Daoy (cell line): ENCODE measurements at places on chromosomes 11 and 22. TPM values are rescaled to one million over a fixed set of nuclear protein-coding genes. Genes with fewer than 3 reads are reported as not detected.

DNA sequence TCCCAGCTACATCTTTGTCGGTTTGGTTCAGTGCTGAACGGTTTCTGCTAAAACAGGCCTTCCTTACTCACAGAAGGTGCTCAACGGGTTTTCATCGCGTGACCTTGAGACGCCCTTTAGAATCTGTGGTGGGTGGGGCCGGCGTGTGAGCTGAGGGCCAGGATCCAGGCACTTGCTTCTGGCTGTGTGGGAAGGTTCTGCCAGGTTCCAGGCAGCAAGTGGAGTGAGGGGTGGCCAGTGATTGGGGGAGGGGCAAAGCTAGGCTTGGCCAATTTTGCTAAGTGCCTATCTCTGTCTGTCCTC is 35.2 kb downstream of the KCNJ4 start:
- DNase-seq: no peak

DNA sequence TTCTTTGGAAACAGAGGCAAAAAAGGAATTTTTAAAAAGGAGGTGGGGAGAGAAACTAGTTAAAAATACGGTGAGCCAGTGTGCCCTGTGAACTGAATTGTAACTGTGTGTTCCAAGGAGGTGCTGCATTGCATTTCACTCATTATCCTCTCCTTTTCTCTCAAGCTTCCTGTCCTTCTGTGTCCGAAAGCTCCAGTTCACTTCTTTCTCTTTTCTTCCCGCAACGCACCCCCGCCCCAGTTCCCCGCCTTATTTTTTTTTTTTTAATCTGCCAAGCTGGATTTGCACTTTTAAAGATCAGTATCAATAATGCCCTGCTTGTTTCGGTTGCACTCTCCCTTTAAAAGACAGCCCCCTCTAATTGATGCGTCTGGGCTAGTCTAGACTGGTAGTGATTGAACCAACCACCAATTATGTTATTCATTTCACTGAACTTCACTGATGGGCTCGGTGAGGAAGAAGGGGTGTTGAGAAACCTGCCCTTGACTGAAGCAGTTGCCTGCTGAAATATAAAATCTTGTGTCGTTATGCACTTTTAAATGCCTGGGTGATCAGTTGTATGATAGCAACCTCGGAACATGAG is 18.5 kb downstream of the BLID start:
- no peak for DNase-seq

GRCh38 chr22:22888571-22889353 is 1.1 kb downstream of the IGLL5 start:
- DNase-seq: no peak

FAM111B gene
- total RNA-seq: 24.1 and 32.3 TPM in 2 replicates

TRPM5 gene
- 0.11 TPM in 1 of 2 replicates, not detected in the other for total RNA-seq

DNA sequence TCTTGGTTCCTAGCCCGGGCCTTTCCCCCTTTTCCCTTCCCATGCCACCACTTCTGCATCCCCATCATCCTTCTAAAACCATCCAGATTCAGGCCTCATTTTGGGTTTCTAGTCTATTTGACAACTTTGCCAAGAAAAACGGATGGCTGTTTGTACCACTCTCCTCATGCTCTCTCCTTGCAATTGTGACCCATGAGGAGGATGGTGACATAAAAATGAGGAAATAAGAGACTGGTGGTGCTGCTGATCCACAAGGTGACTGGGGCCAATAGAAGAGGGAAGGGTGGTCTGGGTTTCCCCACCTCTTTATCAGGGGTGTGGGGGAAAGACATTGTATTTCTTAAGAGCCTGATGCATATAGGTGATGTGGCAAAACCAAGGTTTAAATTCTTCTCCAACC is 1.0 kb downstream of the MS4A4A start:
- DNase-seq: no peak

MACROD1 gene
- 19.4 and 47.1 TPM in 2 replicates for total RNA-seq

C11orf42 gene
- not detected in 2 replicates for total RNA-seq

DNA sequence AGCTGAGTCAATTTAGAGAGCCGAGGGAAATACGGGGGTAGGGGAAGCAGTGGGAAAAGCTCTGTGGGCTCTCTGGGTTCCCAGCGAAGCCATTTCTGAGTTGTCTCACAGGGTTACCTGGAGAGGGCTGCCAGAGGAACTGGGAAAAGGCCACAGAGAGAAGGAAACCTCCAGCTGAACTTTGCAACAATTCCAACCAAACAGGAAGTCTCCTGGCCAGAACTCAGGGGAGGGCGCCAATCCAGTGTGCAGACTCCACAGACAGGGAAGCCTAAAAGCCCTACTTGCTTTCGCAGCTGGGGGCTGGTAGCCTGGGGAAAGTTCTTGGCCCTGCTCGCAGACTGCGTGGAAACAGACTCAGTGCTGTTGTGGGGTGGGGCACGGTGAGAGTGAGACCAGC is 23.1 kb upstream of the GNAZ start:
- no peak for DNase-seq

- no peak for DNase-seq
Measured at GRCh38 chr22:39777716-39778454, 115.7 kb downstream of the ENTHD1 start.

GRCh38 chr11:103537904-103538502 is 428.8 kb downstream of the DYNC2H1 start:
- no peak for DNase-seq

MS4A6E gene
- not detected in 2 replicates for total RNA-seq

GRCh38 chr11:107457205-107457557 is 444 bp downstream of the CWF19L2 start:
- DNase-seq: peak; percentile 11

DNA sequence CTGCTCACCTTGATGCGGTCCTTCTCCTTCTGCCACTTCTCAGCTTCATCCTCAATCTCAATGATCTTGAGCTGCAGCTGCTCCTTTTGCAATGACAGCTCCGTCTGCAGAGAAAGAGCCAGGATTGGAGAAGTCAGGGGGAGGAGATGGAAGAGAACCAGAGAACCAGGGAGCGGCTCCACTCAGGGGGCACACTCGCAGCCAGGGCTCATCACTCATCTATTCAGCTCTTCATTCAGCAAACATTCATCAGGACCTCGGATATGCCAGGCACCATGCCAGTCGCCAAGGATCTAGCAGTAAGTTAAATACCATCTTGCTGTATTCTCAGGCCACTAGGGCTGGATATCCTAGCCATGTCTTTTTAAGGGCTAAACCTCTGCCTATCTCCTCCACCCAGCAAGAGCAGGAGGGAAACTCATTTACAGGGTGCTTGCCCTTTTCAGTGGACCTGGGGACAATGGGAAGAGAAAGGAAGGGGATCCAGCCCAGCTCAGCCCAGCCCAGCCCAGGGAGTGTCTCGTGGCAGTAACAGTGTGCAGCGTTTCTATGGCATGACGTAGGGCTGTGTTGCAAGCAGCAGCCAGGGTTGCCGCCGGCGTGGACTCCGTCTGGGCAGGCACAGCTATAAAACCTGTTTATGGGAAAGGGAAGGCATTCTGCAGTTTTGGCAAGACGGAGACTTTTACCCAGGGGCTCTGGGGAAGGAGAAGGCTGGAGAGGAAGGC is 9.4 kb downstream of the TRIM29 start:
- peak; percentile 39 for DNase-seq

CCDC87 gene
- total RNA-seq: 0.27 TPM in 1 of 2 replicates, not detected in the other

DNA sequence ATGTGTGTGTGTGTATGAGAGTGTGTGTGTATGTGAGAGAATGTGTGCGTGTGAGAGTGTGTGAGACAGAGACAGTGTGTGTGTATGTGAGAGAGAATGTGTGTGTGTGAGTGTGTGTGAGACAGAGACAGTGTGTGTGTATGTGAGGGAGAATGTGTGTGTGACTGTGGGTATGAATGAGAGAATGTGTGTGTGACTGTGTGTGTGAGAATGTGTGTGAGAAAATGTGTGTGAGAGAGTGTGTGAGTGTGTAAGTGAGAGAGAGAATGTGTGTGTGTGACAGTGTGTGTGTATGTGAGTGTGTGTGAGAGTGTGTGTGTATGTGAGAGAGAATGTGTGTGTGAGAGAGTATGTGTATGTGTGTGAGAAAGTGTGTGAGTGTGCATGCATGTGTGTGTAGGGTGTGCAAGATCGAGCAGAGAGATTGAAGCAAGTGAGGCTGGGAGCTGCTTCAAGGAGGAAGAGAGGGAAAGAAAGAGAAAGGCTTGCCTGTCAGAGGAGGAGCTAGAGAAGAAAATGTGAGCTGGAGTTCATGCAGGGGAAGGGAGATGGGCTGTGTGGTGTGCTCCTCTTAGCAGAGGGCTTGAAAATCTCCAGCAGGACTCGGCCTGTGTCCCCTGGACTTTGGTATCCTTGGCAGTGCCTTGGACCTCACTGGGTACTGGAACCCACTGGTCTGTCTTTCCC is 27.7 kb upstream of the TP53I11 start:
- no peak for DNase-seq

DNA sequence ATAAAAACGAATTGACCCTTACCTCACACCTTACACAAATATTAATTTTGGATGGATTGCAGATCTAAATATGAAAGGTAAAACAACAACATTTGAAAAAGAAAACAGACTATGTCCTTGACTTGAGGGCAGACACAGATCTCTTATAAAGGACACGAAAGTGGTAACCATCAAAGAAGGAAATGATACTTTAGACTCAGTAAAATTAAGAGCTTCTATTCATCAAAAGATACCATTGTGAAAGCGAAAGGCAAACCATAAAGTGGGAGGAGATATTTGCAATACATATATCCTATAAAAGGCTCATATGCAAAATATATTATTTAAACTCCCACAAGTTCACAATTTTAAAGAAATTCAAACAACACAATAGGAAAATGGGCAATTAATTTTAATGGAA is 5.0 kb downstream of the HEPACAM start:
- no peak for DNase-seq

GRCh38 chr11:4851033-4851432 is 2.0 kb upstream of the OR51S1 start:
- peak; percentile 2 for DNase-seq

GRCh38 chr11:96486890-96487611 is 97.2 kb downstream of the JRKL start:
- DNase-seq: no peak

DNA sequence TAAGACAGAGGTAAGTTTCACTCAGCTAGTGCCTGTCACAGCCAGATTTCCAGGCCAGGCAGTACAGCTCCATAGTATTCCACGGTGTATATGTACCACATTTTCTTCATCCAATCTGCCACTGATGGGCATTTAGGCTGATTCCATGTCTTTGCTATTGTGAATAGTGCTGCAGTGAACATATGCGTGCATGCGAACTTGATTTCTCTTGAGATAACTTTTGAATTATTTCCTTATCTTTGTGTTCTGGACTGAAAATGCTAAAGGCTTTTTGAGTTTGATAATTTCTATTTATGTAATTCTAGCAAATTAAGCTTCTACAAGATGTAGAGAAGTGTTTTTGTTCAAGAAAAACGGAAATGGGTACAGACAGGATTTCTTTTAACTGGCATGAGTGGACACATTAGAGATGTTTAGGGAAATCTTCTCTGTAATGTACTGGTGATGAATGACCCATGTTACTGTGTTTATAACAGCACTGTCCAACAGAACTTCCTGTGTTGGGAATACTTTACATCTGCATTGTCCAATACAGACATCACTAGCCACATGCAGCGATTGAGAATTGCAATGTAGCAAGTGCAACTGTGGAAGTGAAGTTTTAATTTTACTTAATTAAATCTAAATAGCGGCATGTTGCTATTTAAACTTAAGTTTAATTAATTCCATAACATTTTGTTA is 151.3 kb downstream of the CADM1 start:
- no peak for DNase-seq

DNA sequence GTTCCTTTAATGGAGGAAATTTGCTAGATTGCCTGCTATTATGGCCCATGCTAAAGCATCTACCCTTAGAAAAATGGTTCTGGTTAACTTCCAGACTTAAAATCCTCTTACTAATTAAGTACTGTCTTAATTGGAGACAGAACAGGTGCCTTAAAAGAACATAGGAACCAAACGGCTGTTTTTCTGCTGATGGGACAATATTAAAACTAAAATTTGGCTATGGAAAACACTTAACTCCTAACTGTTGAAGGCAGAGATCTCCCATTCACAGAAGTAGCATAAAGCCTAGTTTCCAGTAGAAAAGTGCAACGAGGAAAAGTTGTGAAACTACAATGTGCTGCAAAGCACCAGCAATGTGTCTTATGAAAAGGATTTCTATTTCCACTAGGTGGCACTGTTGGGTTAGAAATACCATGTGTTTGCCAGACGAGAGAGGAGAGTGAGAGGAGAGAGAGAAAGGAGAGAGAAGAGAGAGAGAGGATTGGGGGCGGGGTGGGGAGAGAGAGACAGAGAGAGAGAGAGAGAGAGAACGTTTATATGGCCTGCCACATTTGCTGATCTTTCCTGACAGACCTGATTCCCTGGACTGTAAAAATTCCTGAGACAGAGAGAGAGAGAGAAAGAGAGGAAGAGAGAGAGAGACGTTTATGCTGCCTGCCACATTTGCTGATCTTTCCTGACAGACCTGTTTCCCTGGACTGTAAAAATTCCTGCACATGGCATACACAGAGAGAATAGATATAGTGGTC is 51.5 kb downstream of the FAM181B start:
- DNase-seq: peak; percentile 46

CDC45 gene
- 49.5 and 51.4 TPM in 2 replicates for total RNA-seq

DNA sequence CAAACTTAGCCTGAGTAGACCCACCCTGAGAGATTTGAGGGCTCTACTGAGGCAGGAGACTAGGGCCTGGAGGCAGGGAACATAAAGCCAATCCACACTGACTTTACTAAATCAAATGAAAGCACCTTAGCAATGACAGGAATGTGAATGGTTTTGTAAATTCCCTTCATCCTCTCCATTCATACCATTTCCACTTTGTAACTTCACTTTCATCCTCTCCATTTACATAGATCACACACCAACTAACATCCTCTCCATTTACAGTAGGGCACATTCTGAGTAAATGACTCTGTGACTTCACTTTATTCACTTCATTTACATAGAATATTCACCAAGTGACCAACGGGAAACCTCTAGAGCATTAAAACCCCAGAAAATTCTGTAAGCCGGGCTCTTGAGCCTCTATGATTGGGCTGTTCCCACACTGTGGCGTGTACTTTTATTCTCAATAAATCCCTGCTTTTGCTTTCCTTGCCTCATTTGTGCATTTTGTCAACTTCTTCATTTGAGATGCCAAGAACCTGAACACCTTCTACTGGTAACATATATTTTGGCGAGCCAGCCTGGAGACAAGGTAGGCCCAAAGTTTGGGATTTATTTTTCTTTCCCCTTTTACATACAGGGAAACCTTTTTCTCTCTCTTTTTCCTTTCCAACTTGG is 82.9 kb downstream of the PIWIL4 start:
- DNase-seq: no peak

DNA sequence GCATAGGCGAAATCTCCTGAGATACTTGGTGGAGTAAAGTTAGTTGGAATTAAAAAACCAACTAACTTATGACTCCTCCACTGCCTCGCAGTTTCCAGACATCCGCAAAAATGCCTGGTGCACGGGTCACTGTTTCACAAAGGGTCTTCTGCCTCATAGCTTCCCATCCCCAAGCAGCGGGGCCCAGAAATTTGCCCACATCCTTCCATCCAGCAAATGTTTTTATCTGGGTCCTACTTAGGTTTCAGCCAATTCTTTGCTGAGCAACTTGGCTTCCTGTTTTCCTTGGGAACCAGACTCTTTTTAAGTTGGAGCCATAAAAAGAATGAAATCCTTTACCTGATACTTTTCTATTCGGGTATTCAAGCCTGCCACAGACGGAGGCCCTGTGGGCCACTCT is 36.2 kb downstream of the FZD4 start:
- peak; percentile 71 for DNase-seq
